DMS153 (cell line): ENCODE measurements at places on chromosomes 16 and 17.

- DNase-seq = no peak
These were observed 13.1 kb upstream of the CDC42EP4 start for GRCh38 chr17:73324711-73325526.

DNA sequence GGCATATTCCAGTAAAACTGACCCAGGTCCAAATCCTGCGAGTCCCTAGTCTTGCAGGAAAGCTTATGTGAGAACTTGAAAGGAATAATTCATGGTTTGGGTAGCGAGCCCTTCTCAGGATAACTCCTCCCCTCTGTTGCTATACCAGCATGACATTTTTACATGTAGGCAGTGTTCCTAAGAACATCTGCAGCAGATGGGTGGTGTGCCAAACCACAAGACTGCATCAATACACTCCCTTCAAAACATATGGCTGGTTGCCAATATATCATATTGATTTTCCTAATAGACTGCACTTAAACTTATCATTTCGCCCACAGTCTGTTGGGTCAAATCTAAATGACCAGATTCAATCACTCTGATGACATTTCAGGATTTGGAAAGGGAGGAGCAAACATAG, 19.9 kb downstream of the PSME3IP1 start:
- peak; percentile 24 for DNase-seq

DNA sequence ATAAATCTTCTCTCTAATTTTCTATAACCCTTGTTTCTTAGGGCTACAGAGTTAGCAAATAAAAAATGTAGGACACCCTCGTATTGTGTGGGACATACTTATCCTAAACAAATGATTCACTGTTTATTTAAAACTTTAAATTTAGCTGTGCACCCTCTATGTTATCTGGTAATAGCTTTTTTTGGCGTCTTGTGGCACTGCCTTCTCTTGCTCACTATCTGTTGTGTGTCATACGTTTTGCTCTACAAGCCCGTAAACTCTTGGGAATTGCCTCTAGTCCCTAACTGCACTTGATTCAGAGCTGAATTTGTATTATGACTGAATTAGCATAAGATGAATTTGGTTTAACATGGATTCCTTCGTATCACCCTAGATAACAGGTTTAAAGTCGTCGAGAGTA, 144.3 kb upstream of the MYOCD start:
- no peak for DNase-seq

DNA sequence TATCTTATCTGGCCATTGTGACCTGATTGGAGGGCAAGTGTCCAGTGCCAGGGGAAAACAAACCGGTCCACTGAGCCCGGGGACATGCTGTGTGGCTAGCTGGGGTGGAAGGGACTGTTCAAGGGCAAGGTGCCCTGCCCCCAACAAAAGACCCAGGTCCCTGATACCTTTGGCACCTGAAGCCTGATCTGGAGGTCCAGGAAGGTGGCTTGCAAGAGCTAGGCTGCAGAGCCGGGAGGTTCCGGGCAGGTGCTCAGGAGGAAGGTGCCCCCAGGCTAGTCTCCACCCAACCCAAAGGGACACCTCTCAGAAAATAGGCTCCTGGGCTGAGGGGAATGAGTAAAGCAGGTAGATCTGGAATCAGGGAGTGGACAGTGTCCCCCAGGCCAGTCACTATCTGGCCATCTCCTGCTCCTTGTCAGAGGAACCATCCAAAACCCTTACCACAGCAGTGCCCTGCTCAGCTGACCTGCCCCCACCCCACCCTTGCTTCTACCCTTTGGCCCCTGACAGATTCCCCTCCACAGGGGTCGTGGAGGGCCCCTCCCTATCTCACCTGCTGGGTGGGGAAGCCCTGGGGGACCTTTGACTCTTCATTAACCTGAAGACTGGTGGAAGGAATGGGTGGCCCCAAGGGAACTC, 6.2 kb downstream of the NAT9 start:
- DNase-seq = no peak

DNA sequence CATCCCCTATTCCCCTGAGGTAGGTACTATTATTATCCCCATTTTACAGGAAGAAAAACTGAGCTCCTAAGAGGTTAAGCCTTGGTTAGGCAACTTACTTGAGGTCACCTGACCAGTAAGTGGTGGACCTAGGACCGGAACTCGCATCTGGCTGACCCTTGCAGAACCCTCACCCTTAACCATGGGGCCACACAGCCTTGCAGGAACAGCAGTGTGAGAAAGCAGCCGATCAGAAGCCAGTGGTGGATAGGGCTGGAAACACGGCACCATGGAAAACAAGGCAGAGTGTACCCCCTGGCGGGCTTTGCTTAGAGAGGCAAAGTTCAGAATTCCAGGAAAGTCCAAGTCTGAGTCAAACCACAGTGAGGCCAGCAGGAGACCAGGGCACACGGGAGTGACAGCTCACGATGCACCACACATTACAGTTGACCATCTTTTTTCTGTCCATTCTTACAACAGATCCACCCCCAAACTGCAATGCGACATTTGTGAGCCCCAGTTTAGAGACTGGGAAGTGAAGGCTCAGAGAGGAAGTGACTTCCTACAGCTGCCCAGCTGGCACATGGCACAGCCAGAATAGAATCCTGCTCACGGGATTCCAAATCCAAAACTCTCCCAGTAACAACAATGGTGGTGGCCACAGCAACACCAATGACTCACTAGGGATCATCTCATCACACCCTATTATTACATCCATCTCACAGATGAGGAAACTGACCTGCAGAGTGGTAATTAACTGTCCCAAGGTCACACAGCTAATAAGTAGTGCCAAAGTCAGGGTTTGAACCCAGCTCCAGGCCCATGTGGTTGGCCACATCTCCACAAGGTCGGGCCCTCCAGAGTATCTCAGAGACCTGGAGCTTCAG, 20.3 kb downstream of the KIFC3 start:
- no peak for DNase-seq
